Stimulated activated CD8-positive, alpha-beta memory T cell treated with anti-CD3 and anti-CD28 coated beads, Interleukin-2, amount 100 ng/mL, for 48 hours (primary cell): ENCODE measurements at places on chromosomes 4 and X.

GRCh38 chr4:149638073-149638472 is 177.6 kb downstream of the IQCM start:
- no peak for DNase-seq

DNA sequence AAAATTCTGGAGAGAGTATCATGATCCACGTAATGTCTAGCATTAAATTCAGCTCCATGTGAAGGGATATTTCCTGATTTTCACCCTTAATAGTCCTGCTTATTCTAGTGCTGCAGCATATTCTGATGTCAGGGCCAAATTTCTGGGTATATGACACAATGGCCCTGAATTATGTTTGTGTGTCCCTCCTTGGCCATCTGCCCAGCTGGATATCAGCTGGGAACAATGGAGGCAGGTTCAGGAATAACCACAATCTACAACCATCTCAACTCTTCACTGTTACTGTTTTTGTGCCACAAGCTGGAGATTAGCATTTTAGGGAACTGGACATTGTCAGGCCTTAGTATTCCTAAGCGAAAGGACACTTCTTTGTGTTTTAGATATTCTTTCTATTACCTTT is 3.5 kb downstream of the GLRB start:
- DNase-seq, result no peak

- no peak for DNase-seq
Observed at GRCh38 chrX:9659571-9660195, 106.0 kb downstream of the GPR143 start.

DNA sequence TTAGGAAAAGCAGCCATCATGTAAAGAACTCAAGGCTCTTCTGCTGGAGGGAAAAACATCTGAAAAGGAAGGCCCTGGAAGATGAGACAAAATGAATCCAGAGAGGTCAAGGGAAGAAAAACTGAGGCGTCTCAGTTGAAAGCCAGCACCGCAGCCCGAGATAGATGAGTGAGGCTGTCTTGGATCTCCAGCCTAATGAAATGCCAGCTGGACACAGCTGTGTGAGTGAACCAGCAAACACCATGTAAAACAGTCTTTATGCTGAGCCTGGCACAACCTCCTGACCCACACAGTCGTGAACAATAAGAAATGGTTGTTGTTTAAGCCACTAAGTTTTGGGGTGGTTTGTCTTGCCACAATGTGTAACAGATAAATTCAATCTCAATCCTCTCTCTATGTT is 48.6 kb upstream of the RASL11B start:
- no peak for DNase-seq

DNA sequence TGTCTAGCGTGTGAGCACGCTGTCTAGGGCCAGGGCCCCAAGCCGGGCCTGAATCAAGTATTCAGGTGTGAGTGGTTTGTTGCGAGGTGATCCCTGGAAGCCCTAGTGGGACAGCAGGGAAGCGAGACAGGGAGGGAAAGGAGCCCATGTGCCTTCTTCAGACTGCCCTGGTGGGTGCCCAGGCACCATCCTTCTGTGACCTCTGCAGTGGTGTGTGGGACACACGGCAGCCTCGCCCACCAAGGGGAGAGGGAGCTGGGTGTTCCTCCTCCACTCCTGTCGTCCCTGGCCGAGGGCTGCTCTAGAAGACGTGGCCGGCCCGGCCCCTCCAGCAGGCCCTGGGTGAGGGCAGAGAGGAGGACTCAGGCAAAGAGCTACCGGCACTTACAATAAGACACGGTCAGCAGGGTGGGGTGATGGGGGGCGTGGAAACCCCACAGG is 47.4 kb downstream of the HTRA3 start:
- no peak for DNase-seq

DNA sequence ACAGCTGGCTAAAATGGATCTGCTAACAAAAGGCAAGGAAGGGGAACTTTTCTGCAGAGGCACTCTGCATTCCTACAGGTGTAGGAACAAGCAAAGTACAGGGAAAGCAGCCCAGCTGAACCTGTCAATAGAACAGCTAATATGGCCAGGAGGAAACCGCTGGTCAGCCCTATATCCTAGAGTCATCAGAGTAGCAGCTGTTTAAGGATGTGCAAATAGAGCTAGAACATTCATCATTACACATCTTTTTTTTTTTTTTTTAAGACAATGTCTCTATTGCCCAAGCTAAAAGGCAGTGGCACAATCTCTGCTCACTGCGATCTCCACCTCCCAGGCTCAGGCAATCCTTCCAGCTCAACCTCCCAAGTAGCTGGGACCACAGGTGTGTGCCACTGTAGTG is 163.0 kb downstream of the BTC start:
- DNase-seq, result no peak

- no peak for DNase-seq
Observed at GRCh38 chr4:15034071-15034764, 31.9 kb downstream of the CPEB2 start.

- DNase-seq, result no peak
Observed at GRCh38 chr4:137529432-137529831, 2.9 kb downstream of the PCDH18 start.

DNA sequence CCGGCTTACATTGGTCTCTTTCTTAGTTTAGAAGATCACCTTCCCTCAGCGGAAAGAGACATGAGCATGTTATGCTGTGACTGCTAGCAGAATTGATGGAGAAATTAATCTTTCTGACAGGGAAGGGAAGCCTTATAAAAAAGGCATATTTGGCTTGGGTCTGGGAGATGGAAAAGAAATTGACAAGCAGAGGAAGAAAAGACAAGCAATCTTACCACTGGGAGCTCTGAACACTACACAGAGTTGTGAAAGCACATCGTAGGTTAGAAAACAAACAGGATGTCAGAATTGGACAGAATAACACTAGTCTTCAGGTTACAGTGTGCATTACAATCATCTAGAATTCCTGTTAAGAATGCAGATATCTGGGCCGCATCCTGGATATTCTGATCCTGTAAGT is 1493.8 kb upstream of the IGFBP7 start:
- DNase-seq, result no peak

DNA sequence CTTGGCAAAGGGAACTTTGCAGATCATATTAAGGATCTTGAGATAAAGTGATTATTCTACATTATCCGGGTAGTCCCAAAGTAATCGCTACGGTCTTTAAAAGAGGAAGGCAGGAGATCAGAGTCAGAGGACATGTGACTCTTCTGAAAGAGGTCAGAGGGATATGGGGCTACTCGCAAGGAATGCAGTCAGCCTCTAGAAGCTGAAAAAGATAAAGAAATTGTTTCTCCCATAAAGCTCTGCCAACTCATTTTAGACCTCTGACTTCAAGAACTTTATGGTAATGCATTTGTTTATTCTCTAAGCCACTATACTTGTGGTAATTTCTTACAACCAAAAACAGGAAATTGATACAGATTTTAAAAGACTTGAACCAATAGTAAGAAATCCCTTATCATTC is 48.6 kb downstream of the NPY5R start:
- no peak for DNase-seq

DNA sequence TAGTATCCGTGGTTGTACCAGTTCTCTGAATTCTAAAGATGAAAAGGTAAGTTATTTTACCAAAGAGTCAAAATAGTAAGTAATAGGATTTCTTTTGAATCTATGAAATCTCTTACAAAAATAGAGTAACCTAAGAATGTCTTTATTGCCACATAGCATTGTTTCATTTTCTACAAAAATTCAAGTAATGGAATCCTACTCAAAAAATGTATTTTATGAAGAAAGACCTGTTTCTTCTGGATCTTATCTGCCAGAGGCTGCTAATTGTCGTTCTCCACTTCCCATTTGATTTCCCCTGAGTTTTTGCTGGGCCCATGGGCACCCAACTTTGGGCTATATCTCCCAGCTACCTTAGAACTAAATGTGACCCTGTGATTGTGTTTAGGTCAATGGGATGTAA is 3.2 kb upstream of the OTUD4 start:
- no peak for DNase-seq

- no peak for DNase-seq
Observed at GRCh38 chrX:38891641-38892413, 90.6 kb downstream of the MID1IP1 start.

DNA sequence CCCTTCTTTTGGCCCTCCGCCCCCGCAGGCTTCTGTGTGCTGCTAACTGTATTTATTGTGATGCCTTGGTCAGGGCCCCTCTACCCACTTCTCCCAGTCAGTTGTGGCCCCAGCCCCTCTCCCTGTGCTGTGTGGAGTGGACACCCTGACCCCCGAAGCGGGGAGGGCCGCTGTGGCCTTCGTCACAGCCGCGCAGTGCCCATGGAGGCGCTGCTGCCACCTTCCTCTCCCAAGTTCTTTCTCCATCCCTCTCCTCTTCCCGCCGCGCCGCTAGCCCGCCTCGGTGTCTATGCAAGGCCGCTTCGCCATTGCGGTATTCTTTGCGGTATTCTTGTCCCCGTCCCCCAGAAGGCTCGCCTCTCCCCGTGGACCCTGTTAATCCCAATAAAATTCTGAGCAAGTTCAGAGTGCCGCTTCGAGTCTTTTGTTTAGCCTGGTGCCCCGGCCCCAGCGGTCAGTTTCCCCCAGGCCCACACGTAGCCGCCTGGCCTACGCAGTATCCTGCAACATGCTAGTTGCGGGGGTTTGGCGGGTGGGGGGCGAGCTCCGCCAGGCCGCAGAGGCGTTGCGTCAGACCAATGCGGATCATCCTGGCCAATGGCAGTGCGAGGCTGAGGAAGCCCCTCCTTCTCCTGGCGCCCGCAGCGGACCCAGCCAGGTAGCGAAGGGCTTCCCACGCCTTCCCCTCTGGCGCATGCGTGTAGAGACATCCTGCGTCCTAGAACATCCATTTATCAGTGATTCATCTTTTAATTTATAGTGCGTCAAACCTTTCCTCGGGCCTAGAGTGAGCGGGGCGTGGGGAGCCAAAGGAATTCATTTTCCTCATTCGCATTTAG is 5.6 kb upstream of the KANTR start:
- peak; percentile 68 for DNase-seq

GRCh38 chrX:11792461-11793421 is 34.7 kb downstream of the MSL3 start:
- DNase-seq, result peak; percentile 46

GRCh38 chr4:153765894-153766293 is 6.1 kb upstream of the RNF175 start:
- no peak for DNase-seq

DNA sequence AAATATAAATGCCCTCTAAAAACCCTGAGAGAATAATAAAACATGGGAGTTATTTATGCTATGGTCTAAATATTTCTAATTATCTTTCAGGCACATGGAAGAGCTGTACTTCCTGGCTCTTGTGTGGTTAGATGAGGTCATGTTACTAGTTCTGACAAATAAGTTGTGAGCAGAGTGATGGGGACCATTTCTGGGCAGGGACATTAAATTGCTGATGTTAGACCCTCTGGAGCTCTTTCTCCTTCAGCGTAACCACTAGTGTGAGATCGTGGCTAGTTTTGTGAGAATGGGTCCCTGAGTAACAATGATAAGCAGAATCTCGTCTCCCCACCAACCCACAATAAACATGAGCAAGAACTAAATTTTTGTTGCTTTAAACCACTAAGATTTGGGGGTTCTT is 108.0 kb downstream of the MAML3 start:
- DNase-seq, result no peak

DNA sequence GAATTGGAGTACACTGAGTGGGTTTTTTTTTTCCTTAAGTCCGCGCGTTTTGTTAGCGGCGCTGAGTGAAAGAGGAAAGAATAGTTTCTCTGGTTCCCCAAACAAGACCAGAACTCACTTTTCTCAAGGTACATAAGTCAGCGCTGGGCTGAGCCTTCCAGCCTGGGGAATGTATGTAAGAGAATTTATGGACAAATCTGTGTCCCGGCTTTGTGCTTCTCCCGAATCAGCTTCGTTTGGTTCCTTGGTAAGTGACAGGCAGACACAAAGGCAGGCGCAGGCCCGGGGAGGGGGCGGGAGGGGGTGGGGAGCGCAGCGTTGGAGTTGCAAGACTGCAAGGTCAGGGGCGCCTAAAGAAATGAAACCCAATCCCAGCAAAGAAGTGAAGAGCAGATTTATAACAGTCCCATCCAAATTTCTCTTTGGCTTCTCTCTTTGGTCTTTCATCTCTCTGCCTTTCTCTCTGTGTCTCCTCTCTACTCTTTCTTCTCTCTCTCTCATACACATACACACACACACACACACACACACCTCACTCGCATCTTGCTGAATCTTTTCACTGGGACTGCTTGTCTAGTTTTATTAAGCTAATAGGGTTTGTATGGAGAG is 981 bp downstream of the TET2 start:
- DNase-seq, result peak; percentile 11

DNA sequence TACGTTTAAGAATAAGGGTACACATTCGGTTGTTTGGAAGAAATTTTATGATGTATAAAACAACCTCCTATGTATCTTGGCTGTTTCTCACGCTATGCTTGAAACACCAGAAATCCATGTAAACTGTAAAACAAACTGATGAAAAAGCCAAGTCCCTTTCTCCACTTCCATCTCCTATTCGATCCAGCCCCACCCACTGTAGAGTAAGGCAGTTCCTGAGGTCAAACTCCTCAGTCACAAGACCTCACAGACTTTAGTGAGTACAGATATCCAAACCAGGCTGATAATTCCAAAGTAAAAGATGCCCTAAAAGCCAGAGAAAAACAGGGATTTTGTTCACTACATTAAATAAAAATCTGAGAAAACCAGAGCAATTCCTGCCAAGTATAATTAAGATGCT is 45.6 kb downstream of the ARHGEF38 start:
- DNase-seq, result no peak

DNA sequence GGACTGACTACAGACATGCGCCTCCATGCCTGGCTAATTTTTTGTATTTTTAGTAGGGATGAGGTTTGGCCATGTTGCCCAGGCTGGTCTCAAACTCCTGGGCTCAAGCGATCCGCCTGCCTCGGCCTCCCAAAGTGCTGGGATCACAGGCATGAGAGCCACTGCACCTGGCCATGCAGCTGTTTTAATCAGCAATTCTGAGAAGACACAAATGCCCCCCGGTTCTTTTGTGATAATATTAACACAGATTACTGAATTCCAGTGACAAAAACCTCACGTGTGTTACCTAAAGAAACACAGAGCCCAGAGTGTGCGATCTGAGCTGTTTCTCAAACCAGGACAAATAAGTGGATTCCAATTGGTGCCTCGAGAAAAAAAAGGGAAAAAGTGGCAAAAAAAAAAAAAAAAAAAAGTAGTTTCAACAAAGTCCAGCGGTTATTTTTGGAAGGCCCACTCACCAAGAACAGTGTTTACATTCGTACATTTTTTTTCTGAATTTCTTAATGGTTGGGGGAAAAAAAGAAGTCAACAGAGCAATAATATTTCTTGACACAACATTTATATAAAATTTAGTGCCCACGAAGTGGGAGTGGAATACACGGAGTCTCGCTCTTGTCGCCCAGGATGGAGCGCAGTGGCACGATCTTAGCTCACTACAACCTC is 17.2 kb downstream of the DHRSX start:
- no peak for DNase-seq

- no peak for DNase-seq
Observed at GRCh38 chr4:26003056-26003455, 89.0 kb downstream of the SMIM20 start.
